T-helper 17 cell (primary cell): ENCODE measurements at places on chromosomes 12 and 14. TPM values are rescaled to one million over a fixed set of nuclear protein-coding genes. Genes with fewer than 3 reads are reported as not detected.

Gene LPAR5
- total RNA-seq: 2.9 TPM

Gene USP44
- 2.2 TPM for total RNA-seq

DNA sequence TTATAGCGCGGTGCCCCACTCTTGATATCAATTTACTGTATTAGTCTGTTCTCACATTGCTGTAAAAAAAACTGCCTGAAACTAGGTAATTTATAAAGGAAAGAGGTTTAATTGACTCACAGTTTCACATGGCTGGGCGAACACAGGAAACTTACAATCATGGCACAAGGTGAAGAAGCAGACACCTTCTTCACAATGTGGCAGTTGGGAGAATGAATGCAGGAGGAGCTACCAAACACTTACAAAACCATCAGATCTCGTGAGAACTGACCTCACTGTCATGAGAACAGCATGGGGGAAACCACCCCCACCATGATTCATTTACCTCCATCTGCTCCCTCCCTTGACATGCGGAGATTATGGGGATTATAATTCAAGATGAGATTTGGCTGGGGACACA, 42.3 kb downstream of the FBXO34 start:
- DNase-seq: no peak

DNA sequence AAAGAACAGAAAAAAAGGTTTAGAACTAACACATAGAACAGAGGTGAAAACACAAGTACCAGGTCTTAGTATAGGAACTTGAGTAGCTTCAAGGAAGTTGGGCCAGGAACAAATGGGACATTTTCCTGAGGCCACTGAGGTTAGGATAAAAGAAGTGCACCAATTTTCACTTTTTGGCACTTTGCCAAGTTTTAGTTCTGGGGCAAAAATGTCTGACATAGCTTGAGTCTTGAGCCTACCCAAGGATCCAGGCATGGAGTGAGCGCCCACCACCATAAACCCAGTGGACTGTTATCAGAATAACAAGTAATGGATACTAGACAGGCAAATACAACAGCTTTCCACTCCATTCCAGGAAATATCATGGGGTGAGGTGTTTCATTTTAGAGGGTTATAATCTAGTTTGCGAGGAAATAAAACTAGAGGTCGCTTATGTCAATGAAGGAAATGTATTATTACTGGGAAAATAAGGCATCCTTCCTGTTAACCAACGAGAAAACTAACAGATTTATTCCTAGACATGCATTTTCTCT, 199.7 kb upstream of the HMGA2 start:
- no peak for DNase-seq

DNA sequence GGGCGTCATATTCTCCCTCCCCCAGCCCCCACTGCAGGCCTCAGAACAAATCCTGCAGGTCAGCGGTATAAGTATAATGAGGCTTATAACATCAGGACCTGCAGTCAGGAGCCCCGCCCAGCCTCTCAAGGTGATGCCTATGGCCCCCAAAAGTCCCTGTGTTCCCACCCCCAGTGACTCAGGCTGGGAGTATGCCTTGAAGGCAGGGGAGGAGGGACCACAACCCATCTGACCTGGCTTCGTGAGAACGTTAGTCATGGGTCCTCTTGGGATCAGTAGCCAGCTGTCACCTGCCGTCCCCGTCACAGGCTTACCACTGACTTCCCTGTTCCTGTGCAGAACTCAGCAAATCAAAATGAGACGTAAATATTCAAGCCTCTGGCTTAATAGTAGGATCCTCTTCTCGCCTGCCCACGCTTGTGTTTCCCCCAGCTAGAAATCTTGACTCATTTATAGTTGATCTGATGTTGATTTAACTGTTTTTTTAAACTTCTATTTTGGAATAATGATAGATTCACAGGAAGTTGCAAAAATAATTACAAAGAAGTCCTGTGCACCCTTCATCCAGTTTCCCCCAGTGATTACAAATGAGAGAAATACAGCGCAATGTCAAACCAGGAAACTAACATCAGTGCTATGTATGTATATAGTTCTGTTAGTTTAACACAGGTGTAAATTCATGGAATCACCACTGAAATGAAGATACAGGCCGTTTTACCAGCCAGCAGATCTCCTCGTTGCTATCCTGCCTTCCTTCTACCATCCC, 107.5 kb downstream of the ADGRD1 start:
- DNase-seq: no peak

DNA sequence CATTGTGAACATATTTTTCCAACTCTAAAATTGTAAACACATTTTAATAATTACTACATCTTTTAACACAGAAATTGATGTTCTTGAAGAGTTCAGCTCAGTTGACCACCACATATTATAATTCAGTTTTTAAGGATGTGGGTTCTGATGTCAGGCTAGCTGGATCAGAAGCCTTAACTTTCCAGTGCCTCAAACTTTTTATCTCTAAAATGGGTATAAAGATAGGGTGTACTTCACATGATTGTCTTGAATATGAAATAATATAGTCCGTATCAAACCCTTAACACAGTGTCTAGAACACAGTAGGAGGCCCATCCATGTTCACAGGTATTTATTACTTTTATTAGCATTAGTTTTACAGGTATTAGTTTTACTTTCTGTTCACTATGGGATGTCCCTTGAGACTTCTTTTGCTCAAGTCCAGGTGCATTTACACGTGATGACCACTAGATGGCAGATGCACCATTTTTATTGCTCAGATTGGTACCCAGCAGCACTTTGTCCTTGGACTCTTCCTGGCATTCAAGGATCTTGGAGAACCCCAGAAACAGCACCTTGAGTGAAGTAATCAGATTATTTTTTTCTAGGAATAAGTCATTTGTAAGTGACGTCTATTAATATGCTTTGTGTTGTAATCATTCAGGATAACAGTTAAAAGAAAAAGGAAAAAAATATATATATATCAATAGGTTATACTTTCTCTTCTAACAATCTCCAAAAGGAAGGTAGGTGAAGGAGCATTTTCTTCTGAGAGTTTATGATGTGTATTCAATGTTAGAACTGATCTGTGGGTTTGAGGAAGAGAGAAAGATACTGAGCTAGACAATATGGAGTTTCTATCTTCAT, 580.2 kb downstream of the ETNK1 start:
- DNase-seq: no peak
